ENCODE measurements at places on chromosomes 1 and 21.

DNA sequence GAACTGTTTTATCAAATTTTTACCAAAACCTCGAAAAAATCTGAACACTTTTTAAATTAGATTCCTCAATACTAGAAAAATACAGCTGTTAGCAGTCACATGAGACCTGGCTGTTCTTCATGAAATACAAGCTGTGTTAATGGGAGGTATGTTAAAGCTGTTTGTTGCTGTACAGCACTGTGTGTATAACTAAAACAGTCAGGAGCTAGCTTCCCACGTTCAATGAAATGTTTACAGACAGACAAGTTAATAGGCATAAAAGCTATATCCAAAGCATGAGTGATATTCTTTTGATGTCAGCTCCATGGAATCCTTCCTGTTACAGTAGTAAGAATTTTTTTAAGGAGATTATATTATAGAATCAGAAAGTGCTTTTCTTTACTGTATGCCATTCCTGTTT lies 223.2 kb upstream of the FOXD3 start:
- DNase-seq: no peak

DNA sequence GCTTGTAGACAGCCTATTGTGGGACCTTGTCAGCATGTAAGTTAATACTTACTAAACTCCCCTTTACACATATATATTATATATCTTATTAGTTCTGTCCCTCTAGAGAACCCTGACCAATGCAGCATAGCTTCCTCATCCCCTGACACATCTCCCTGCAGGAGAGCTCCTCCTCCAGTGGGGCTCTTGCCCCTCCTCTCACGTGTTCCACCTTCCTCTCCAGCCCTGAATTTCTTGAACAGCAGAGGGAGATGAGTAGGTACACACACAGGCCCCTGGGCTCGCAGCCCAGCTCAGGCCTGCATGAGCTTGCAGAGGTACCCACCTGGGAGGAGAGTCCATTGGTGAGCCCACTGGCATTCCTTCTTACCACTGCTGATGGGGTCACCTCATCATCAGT lies 27.3 kb upstream of the GOLT1A start:
- DNase-seq: no peak

GRCh38 chr1:2345297-2346075 lies 45.9 kb downstream of the MORN1 start:
- no peak for DNase-seq

GRCh38 chr1:65845535-65846060 lies 52.9 kb downstream of the PDE4B start:
- DNase-seq: no peak

- DNase-seq: no peak
These were observed 1.0 kb upstream of the ENO1 start for GRCh38 chr1:8879464-8879921.

DNA sequence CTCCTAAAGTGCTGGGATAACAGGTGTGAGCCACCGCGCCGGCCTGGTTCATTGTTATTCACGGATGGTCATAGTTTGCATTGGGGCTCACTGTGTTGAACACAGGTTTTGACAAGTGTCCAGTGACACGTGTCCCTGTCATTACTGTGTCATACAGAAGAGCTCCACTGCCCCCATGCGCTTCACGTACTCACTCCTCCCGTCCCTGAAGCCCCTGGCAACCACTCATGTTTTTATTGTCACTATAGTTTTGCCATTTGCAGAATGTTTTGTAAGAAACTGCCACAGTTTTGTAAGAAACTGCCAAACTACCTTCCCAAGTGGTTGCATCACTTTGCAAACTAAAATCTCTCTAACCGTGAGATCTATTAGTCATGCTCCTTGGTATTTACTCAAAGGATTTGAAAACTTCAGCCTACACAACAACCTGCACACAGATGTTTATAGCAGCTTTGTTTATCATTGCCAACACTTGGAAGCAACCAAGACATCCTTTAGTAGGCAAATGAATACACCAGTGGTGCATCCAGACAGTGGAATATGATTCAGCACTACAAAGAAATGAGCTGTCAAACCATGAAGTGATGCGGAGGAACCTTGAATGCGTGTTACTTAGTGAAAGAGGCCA lies 163.2 kb upstream of the COL6A1 start:
- no peak for DNase-seq

DNA sequence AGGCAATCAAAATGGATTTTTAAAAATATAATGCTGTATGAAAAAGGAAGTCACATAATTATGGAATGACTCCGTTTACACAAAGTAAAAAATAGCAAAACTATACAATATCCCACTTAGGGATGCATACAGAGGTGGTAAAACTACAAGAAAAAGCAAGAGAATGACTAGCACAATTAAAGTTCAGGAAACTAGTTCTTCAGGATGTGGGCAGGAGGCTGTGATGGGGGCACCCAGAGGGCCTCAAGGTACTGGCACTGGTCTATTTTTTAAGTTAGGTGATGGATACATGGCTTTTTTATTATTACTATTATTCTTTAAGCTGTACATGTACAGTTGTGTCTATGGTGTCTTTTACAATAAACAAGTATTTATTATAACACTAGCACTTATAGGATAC lies 1.4 kb upstream of the ZC3H12A start:
- DNase-seq: no peak

- no peak for DNase-seq
These were observed 625.9 kb upstream of the PKN2 start for GRCh38 chr1:88058205-88058604.

Measured in kidney epithelial cell (primary cell).